Amniotic stem cell (primary cell): ENCODE measurements at places on chromosomes 12 and 14.

DNA sequence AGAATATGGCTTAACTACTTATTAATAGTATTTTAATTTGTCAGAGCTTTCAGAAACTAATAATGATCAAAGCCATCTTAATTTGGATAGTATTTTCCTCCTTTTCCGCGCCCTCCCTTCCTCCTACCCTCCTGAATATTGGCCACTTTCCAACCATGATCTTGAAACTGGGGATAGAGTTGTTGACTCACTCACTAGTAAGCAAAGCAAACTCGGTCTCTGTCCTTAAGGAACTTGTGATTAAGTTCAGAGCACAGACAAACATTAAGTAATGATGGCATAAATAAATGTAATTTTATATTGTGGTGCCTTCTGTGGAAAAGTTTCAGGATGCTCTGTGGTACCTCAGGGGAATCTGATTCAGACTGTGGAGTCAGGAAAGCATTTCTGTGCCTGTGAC lies 75.7 kb downstream of the LRRK2 start:
- DNase-seq: no peak

DNA sequence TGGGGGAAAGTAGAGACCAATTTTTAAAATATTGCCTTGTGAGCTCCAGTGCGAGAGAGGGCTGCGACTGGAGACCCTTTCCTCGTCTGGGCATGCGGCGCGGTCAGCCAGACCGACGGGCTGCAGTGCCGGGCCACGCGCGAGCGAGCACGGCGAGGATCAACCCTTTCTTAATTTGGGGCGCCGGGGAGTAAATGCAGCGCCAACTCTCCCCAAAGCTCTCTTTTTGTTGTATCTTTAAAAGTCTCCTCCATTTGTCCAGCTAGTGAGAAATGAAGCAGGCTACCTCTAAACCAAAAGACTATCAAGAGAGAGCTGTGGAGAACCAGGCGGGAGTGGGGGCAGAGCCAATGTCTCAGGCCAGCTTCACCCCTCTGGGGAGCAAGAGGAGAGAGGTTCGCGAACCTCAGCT lies 1.4 kb downstream of the SIX1 start:
- no peak for DNase-seq

DNA sequence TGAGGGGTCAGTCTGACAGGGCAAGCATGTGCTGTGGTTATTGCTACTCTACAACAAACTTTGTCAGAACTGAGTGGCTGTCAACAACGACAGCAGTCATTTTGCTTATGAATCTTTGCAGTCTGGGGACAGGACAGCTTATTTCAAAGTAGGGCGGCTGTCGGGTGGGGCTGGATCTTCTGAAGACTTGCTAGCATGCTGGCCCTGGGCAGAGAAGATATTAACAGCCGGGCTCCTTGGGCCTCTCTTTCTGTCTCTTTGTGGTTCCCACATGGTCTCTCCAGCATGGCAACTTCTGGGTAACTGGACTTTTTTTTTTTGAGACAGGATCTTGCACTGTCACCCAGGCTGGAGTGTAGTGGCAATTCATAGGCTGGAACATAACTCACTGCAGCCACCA lies 33.9 kb upstream of the ALDH2 start:
- DNase-seq: no peak

- peak; percentile 21 for DNase-seq
Measured at GRCh38 chr14:50083467-50084337, 32.7 kb downstream of the VCPKMT start.

GRCh38 chr12:41566703-41567102 lies 378.6 kb downstream of the PDZRN4 start:
- DNase-seq: no peak

DNA sequence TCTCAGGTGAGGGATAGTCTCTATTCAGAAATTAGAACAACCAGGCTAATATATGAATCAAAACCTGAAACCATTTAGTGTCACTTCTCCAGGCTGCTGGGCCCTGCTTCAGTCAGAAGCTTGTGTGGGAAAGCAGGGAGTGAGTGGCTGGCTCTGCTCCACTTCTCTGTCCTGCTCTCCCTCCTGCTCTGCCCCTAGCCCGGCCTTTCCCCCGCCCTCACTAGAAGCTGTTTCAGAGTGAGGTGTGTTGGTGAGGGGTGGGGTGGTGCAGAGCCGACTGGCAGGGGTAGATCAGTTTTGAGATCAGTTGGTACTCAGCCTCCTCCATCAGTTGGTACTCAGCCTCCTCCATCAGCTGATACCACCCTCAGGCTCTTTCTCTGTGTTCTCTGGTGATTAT lies 7.0 kb upstream of the PPP1R1A start:
- no peak for DNase-seq

DNA sequence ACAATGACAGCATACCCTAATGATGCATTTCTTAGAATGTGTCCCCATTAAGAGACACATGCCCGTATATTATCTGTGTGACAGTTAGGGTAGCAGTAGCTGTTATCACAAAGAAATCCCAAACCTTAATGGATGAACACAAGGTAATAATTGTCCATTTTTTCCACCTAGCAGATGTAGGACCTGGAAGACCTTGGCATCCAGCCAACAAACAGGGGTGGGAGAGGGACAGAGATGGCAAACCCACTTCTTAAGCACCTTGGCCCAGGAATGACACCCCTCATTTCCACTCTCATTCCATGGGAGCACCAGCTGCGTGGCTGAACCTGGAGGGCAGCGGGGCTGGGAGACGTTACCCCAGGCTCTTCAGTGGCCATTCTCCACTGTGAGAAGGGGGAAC lies 679.0 kb downstream of the AACS start:
- DNase-seq: no peak

- DNase-seq: no peak
Measured at GRCh38 chr14:103521438-103521950, 1.1 kb downstream of the CKB start.

GRCh38 chr12:67647181-67647798 lies 1.3 kb upstream of the DYRK2 start:
- DNase-seq: no peak

- no peak for DNase-seq
Measured at GRCh38 chr12:93536766-93537488, 35.5 kb upstream of the SOCS2 start.

DNA sequence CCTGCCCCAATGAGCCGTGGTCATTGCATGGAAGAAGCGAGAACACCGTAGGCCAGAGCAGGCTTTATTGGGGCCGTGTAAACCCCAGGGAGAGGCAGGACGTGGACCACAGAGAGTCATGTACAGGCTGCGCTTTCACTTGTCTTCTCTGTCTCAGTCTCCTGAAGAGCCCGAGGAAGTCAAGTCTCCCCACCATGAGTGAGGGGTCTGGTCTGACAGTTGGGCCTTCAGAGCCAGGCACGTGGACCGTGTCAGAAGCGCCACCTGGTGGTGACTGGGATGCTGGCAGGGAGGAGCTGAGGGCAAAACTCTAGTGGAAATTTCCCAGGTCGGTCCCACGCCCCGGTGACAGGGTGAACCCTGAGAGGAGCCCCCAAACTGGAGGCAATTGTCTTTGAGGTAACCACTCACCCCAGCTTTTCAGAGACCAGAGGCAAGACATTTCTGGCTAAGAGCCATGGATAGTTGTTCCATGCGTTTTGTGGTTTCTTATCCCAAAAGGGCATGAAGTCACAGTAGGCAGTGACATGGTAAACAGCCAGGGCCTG lies 17.4 kb downstream of the RPS6KL1 start:
- peak; percentile 14 for DNase-seq

- DNase-seq: no peak
Measured at GRCh38 chr12:111138016-111138415, 217.6 kb upstream of the MYL2 start.

DNA sequence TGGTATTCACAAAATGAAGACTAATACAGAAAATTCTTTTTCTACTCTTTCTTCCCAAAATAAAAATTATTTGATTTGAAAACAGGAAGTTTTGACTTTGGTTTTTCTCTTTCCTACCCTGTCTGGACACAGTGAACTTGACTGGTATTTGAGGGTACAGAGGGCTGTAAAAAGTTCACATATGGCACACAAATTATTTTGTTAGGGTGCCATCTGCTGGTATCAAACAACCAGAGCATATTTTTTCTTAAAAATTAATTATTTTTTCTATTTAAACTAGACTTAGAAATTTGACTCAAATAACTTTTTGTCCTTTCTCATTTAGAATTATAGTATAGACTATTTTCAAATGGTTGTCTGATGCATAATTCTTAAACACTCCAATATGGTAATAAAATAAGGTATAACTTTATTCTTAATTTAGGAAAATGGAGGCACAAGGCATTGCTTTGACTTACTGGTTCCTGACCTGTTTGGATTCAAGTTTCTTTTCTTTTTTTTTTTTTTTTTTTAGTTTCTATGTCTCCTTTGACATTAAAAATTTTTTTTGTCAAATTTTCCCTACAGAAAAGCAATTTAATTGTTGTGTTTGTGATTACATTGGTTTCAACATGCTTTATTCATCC lies 390.6 kb downstream of the PRKD1 start:
- no peak for DNase-seq

DNA sequence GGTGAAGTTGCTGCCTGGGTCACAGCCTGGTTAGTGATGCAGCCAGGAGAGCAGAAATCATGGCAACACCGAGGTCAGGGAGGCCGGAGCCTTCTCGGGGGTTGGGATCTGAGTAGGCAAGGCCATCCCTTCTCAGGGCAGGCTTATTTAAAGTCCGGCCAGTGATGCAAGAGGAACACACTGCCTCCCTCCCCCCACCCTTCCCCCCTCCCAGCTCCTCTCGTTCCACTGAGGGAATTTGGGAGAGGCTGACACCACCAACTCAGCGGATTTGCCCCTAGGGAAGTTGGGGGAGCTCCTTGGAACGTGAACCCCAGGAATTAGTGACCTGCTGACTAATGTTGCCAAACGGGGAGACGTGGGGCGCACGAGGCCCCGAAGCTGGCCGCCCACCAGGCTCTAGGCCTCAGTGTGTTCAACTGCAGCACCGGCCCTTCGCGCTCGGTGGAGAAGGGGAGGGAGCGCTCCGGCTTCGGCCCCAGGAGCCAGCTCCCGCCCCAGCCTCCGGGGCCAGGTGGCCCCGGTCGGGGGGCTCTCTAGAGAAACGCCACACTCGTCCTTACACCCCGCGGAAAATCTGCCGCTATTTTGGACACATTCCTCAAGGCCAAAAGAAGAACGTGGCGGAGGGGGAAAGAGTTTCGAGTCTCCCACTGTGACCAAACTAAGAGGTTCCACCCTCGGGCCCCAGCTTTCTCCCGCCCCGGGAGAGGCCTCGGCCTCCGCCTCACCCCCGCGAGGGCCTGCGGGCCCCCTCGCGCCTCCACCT lies 1.6 kb downstream of the CTDSP2 start:
- peak; percentile 32 for DNase-seq

DNA sequence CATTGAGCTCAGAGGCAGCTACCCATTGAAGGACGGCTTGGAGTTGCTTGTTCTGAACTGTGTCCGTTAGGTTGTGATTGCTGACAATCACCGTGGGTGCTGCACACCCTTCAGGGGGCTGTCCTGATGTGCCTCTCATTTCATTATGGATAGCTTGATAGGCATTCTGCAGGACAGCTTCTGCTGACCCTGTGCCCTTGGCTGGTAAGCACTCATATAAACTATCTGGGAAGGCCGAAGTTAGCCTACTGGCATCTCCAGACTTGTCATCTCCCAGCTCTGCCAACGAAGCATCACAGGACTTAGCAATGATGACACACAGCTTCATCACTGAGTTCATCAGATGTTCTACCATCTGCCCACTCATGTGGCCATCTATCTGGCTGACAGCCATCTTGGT lies 22.3 kb downstream of the AKAP3 start:
- DNase-seq: no peak

- no peak for DNase-seq
Measured at GRCh38 chr14:49935526-49935925, 42.6 kb downstream of the ARF6 start.

- peak; percentile 16 for DNase-seq
Measured at GRCh38 chr14:103910262-103910935, 17.9 kb upstream of the TDRD9 start.

DNA sequence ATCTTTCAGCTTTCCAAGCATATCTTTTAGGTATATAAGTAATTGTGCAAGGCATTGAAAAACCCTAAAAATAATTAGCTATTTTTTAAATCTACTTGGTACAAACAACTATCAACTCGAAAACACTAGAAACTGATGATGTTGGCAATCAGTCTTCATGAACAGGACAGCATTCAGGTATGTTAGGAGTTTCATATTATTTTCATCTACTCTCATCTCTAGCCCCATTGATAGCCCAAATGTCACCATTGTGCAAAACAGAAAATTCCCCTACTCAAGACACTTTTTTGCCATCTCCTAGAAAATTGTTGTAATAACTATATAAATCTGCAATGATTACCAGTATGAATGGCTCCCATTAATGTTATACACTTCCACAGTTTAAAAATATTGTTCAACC lies 144.5 kb upstream of the KRAS start:
- no peak for DNase-seq

- no peak for DNase-seq
Measured at GRCh38 chr12:96383371-96383770, 16.9 kb downstream of the CDK17 start.

DNA sequence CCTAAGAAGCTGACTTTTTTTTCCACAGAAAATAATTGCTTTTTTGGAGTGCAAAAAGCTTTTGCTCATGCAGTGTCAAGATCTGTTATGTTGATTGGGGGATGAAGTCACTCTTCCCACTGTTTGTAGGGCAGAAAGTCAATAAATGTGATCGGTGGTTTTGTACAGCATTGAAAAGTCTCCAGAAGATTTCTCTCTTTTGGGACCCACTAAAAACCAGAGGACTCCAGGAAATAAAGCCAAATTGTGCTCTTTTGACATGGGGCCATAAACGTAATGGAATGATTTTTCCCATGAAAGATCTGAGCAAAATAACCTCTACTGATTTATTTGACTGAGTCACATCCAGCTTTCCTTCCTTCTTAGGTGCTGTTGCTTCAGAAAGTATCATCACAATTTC lies 122.5 kb downstream of the SNAPC1 start:
- no peak for DNase-seq

GRCh38 chr14:79165471-79166090 lies 995.4 kb downstream of the NRXN3 start:
- DNase-seq: no peak

DNA sequence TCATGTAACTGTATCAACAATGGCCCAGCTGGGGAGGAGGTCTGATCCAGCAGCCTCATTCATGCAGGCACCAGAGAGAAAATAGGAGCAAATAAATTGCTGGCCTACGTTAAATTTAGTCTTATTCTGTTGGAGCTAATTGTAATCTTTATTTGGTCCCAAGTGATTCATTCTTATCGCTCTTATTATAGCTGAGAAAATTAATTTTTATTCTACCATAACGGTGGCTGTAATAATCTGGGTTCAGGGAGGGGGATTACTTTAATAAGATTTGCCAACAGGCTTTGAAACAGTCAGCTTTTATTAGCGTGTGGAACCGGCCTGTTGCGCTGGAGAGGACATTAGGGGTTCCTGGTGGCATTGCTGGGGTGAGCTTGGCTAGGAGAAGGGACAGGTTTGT lies 254.9 kb downstream of the AACS start:
- DNase-seq: no peak

DNA sequence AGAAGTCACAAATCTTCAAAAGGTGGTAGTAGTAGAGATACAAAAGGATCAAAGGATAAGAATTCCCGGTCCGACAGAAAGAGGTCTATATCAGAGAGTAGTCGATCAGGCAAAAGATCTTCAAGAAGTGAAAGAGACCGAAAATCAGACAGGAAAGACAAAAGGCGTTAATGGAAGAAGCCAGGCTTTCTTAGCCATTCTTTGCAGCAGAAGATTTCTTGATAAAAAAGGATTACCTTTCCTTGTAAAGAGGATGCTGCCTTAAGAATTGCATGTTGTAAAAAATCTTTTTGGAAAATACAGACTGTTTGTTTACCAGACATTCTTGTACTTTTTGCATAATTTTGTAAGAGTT lies 6.6 kb downstream of the PNN start:
- DNase-seq: no peak

- no peak for DNase-seq
Measured at GRCh38 chr14:68762953-68763764, 29.7 kb downstream of the ZFP36L1 start.

- DNase-seq: no peak
Measured at GRCh38 chr12:20507056-20507455, 138.7 kb downstream of the PDE3A start.
